Suppressor macrophage treated with lipopolysaccharide for 1 hour (primary cell): ENCODE measurements at places on chromosomes 2 and 18.

GRCh38 chr2:44628297-44628696 lies 266.6 kb downstream of the CAMKMT start:
- DNase-seq, result no peak

DNA sequence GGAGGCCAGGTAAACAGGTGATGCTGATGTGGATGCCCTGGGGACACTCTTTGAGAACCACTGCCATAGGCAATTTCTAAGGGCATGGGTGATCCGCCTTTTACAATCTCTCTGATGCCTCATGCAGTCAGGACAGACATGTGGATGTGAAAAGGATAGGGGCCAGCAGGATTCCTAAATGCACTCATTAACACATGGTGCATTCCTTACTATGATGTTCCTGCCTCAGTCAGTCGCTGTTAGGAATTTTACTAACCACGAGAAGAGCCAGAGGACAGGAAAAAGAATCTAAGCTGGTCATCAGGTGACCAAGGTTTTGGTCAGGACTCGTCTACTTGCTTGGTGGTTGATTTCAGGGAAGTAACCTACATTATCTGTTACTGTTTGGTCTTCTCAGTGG lies 191.0 kb downstream of the ARL4C start:
- no peak for DNase-seq

- DNase-seq, result no peak
These were observed 159.9 kb downstream of the ZNF521 start for GRCh38 chr18:25192065-25192464.

DNA sequence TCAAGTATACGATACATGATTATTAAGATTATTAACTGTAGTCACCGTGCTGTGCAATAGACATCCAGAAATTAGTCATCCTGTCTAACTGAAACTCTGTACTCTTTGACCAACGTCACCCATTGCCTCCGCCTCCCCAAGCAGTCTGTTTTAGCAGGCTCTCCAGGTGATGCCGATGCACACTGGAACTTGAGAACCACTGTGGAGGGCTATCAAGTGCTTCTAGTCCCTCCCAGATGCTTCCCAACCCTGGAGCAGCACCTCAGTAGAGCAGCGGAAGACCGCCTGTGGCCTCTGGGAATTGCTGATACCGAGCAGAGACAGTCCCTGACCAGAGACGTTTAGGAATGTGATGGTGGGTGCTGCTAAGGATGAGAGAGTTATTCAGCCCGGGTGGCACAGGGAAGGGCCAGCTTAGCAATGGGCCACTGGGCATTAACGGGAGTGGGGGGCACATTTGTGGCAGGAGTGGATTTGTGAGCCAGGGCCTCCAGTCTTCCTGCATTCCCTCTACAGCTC lies 50.7 kb downstream of the LIPG start:
- DNase-seq, result no peak

GRCh38 chr18:77020561-77020960 lies 112.0 kb downstream of the MBP start:
- DNase-seq, result no peak
